A549 treated with GW870086 at 1 μM for 4 hours (cell line): ENCODE measurements at places on chromosomes 6 and 20. TPM values are rescaled to one million over a fixed set of nuclear protein-coding genes. Genes with fewer than 3 reads are reported as not detected.

Gene BFSP1
- total RNA-seq, result 3.5 to 4.5 TPM (median 4.0 TPM) in 5 replicates

Gene TMEM14C
- total RNA-seq, result 147 to 168 TPM (median 156 TPM) in 5 replicates

Gene DPPA5
- not detected in 5 replicates for total RNA-seq

Gene DDX43
- not detected in 5 replicates for total RNA-seq

Gene ACOT8
- total RNA-seq, result 17.5 to 19.4 TPM (median 18.7 TPM) in 5 replicates

Gene KIF25
- 0.05 to 0.22 TPM in 2 of 5 replicates, not detected in the others for total RNA-seq

Gene FERMT1
- total RNA-seq, result 13.4 to 16.1 TPM (median 15.4 TPM) in 5 replicates

Gene NMBR
- total RNA-seq, result not detected in 5 replicates

Gene GTSF1L
- not detected in 5 replicates for total RNA-seq
